ENCODE measurements at places on chromosomes 12 and 14. TPM values are rescaled to one million over a fixed set of nuclear protein-coding genes. Genes with fewer than 3 reads are reported as not detected.

Gene EML5
- total RNA-seq = 15.0 TPM

Gene SLC10A1
- not detected for total RNA-seq

Gene ABCD2
- total RNA-seq = 0.30 TPM

Gene RPL10L
- not detected for total RNA-seq

Gene KRT3
- total RNA-seq = not detected

GRCh38 chr12:122788387-122788786 lies 14.0 kb downstream of the CCDC62 start:
- DNase-seq = no peak

DNA sequence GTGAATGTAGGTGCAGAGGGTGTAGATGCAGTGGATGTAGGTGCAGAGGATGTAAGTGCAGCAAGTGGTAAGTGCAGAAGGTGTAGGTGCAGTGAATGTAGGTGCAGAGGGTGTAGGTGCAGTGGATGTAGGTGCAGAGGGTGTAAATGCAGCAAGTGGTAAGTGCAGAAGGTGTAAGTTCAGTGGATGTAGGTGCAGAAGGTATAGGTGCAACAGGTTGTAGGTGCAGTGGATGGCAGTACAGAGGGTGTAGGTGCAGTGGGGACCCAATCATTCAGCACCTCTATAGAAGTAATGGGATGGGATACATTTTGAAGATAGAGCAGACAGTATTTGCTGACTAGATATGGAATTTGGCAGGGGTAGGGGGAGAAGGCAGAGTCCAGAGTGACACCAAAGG lies 85.0 kb downstream of the HECTD4 start:
- DNase-seq = no peak

- DNase-seq = no peak
These were observed 10.8 kb downstream of the SINHCAF start for GRCh38 chr12:31315044-31315715.

GRCh38 chr14:68624541-68625220 lies 168.2 kb downstream of the ZFP36L1 start:
- no peak for DNase-seq

DNA sequence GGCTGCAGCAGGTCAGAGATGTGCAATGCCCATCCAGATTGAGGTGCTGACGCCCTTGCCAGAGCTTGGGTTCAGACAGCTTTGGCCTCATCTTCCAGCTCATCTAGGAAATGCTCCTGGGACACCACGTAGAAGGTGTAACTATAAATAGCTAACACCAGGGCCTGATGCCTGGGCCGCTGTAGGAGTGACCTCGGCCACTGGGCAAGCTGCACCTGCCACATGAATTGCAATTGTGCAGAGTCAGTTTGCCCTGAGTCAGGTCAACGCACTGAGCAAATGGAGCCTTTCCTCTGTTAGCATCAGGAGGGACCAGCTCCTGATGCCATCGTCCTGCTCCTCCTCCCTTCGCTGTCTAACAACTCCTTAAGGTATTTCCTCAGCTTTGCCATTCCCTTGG lies 17.4 kb upstream of the DNM1L start:
- no peak for DNase-seq

DNA sequence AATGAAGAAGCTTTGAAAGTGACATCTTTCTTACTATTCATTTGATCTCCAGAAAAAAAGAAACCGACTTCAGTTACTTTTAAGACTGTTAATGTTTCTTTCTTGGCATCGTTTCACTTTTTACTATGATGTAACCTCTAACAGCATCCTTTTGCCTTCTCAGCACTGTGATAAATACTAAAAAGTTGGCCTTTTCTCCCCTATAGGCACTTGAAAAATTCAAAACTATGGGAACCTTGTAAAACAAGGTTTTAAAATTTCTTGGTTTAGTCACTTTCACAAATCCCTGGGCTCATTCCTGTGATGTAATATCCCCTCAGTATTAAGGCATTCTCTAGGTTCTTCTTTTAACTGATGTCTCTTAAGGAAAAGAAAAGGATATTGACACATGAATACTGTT lies 281.8 kb downstream of the EGLN3 start:
- DNase-seq = no peak

All from ovary (tissue), 10 donors.